ENCODE measurements at places on chromosomes 12 and 14.

DNA sequence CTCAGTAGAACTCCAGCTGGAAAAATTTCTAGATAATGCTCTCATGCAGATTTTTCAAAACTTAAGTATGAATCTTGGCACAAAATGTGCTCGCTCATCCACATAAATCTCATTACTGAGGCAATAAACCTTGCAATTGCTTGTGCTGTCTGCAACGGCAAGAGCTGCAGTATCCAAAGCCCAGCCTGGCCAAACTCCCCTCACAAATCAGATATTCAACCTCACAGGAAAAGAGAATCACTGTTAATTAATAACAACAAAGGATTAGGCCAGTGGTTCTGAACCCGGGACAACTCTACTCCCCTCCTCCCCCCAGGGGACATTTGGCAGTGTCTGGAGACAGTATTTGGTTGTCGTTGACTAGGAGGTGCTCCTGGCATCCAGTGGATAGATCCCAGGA is 19.2 kb upstream of the CORO1C start:
- DNase-seq: no peak

GRCh38 chr12:124396544-124397398 is 101.9 kb downstream of the RFLNA start:
- DNase-seq: no peak

DNA sequence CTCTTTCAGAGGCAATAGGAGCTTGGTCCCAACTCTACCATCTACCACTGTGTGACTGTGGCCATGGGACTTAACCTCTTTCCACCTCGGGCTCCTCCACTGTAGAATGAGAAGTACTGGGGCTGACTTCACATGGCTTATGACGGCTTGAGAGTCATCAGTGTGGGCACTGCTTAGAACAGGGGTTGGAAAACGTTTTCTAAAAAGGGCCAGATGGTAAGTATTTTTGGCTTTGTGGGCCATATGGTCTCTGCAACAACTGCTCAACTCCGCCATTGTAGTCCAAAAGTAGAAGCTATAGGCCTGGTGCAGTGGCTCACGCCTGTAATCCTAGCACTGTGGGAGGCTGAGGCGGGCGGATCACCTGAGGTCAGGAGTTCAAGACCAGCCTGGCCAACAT is 69.2 kb upstream of the LTA4H start:
- no peak for DNase-seq

- DNase-seq: peak; percentile 48
These were observed 33.2 kb upstream of the CD69 start for GRCh38 chr12:9793779-9794395.

GRCh38 chr12:114954511-114955055 is 270.6 kb upstream of the TBX3 start:
- no peak for DNase-seq

DNA sequence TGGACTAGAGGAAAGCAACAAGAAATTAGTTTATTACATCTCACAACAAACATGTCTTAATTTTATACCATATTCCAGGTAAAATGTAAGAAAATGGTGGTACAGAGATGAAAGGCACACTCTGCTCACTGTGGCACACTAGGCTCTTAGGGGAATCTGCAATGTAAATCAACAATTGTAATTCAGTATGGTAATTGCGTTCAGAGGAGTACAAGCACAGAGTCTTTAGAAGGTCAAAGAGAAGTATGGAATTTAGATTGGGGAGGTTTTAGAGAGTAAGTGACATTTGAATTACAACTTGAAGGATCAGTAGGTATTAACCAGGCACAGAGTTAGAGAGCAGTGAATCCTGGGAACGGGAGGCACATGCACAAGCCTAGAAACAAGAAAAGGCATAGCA is 694.0 kb upstream of the USP15 start:
- no peak for DNase-seq

GRCh38 chr12:127629066-127629820 is 637.7 kb upstream of the TMEM132C start:
- DNase-seq: no peak

DNA sequence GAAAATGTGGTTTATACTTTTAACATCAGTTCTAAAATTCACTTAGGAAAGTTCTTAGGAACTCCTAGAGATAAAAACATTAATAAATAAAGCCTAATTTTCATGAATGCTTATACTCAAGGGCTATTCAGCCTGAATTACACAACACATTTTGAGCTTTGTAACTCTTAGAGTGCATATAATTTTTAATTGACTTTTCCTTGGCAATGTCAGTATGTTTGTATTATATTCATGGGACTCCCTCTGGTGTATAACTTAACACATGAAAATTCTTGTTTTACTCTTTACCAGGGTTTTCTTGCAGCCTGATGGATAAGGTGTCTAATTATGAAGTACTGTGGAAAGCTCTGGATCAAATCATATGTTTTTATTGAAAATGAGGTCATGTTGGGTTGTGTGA is 150.6 kb upstream of the HMGA2 start:
- no peak for DNase-seq

DNA sequence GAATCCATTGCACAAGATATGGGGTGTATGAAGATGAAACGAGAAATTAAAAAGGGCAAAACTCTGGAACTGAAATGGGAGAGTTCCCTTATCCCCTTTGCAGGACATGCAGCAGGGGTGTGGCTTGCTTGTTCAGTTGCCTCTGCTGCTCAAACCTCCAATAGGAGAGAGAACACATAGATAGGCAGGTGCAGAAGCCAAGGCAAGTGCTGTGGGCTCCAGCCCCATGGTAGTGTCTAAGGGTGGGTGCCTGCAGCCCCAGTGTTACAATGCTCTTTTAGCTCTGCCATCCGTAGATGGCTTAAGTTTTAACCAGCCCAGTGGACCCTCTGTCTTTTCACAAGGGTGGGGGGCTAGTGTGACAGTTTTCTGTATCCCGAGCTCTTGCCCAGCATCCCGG is 69.7 kb downstream of the CMAS start:
- DNase-seq: no peak

DNA sequence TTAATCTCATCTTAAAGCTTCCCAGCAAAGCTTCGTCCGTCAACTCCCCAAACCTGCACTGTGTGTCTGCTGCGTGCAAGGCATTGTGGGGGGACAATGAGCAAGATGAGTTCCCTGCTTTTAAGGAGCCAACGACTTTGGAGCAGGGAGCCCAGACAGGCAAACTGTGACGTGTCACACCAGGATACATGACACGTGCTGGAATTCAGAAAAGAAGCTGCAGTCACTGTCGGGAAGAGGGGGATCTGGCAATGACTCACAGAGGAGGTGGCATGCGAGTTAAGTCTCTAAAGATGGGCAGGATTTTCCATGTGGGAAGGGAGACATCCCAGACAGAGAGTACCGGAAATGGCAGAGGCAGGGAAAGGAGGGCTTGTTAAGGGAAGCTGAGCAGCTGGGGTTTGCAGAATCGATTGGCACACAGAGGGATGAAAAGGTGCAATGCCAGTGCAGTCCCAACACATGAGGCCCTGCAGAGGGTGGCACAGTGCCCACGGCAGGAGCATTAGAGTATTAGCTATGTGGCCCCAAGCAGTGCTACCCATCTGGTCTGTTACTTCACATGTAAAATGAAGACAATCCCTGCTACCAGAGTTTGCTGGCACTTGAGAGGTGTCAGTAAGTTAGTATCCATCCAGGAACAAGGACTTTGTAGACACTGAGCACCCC is 52.9 kb downstream of the SETD3 start:
- no peak for DNase-seq

GRCh38 chr12:89645434-89645833 is 63.2 kb downstream of the ATP2B1 start:
- no peak for DNase-seq

GRCh38 chr12:69468237-69469026 is 1.8 kb upstream of the FRS2 start:
- DNase-seq: no peak

DNA sequence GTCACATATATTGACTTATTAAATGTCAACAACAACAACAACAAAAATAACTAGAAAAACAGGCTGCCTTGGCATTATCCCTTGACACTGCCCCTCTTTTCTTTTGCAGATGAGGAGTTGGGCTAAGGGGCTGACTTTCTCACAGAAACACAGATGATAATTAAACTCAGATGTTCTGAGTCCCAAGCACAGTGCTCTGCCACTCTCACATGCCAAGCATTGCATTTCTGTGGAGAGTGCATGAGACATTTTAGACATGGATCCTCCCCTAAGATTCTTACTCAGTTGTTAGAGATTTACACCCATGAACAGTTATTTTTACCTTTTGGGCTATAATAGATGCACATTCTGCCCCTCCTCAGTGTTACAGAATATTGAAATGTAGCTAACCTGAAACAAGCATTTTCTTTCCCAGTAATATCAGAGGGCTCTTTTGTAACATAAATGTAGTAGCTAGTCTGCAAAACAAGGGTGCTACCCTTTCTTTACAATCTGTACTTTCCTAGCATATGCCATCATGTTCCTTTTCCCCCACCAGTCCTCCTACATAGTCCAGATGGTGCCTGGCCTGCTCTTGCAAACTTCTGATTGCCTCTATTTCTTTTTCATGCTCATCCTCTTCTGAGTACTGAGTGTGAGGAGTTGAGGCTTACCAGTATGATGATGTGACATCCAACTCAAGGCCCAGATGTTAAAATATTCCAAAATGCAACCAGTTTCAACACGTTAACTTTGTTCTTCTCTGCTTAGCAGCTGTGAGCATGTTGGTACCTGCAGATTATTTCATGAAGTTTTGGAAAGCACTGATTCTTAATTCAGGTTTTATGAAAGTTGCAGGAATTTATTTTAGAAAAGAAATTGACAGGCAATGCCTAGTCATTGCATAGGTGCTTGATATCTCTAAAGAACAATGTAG is 125.0 kb upstream of the ATP2B1 start:
- DNase-seq: no peak

DNA sequence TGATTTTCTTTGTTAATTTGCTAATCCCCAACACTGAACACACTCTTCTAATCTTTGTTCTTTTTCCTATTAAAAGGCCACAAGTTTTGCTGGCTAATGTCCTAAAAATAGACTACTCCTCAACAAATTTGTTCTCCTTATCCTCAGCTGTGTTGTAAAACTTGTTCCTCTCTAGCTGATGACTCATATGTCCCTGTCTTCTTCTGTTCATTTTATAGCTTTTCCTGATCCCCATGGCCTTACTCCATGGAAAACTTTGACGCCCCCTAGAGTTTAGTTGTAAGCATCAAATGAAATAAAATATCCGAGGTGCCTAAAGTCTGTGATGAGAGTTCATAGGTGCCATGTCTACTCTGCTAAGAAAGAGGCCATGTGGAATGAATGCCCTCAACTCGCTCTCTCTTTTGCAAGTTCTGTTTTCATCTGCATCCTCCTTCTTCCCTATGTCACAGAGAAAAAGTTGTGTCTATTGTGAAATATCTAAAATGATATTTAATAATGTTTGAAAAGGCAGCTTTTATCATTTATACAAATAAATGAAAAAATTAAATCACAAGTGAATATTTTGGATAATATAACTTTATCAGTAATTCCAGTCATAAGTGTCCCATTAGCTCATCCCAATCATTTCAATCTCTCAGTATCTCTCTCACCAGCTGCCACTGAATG is 237.9 kb downstream of the IPO8 start:
- no peak for DNase-seq

- DNase-seq: no peak
These were observed 10.3 kb downstream of the WASHC3 start for GRCh38 chr12:102051431-102051965.

- no peak for DNase-seq
These were observed 11.5 kb downstream of the RSRC2 start for GRCh38 chr12:122515275-122515674.

GRCh38 chr12:6947615-6948014 is 3.5 kb upstream of the PTPN6 start:
- no peak for DNase-seq

GRCh38 chr14:70771781-70772212 is 37.5 kb downstream of the MAP3K9 start:
- DNase-seq: no peak

DNA sequence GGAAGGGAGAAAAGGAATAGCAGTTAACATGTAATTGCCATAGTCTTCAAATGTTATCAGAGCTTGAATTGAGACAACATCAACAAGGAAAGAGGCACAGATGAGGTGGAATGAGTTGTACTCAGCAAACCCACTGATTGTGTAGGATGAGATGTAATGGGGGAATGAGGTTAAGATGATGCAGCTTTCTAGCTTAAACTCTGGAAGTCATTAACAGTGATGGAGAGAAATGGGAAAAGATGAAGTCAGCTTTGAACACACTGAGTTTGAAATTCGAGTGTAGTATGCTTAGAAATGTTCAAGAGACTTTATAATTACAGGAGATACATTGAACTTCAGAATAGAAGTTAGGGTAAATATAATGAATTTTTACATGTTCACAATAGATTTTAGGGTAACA is 106.9 kb downstream of the PRKD1 start:
- DNase-seq: no peak

- no peak for DNase-seq
These were observed 12.2 kb downstream of the KLC1 start for GRCh38 chr14:103641161-103641560.

DNA sequence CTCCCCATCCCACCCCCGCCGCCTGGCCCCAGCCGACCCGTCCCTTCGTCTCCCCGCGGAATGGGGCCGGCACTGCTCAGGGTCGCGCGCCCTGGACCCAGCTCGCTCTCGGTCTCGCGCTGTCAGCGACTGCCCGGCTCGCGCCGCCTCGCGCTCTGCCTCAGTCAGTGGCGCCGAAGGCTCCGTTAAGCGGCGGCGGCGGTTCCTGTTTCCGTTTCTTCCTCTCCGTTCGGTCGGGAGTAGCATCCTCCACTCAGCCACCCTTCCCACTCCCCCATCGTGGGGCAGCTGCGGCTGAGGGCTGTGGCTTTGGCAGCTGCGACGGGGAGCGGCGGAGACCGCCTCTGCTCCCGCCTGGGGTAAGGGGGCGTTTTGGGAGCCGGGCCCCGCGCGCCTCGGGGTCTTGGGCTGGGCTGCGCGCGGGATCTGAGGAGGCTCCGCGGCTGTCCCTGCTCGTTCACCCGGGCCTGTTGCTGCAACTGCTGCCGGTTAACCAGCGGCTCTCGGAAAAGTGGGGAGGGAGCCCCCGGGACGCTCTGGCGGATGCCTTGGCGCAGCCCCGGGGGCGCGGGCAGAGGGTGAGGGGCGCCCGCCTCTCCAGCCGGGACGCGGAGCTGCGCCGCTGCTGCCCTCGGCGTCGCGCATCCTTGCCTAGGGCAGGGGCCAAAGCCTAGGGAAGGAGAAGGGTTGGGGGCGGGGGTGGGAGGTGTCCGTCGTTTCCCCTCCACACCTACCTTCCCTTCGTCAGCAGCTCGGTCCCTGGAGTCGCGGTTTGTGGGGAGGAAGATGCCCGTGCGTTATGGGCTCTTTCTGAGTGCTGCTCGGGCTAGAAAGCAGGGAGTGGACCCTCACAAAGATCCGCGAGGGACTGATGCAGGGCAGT is 567 bp downstream of the FUT8 start:
- DNase-seq: no peak

GRCh38 chr12:105076913-105077312 is 7.3 kb downstream of the ALDH1L2 start:
- DNase-seq: no peak

Measured in naive thymus-derived CD4-positive, alpha-beta T cell (primary cell).